ENCODE measurements at places on chromosomes 16 and 17.

GRCh38 chr16:35678-36305, 17.6 kb downstream of the POLR3K start:
- DNase-seq = no peak

DNA sequence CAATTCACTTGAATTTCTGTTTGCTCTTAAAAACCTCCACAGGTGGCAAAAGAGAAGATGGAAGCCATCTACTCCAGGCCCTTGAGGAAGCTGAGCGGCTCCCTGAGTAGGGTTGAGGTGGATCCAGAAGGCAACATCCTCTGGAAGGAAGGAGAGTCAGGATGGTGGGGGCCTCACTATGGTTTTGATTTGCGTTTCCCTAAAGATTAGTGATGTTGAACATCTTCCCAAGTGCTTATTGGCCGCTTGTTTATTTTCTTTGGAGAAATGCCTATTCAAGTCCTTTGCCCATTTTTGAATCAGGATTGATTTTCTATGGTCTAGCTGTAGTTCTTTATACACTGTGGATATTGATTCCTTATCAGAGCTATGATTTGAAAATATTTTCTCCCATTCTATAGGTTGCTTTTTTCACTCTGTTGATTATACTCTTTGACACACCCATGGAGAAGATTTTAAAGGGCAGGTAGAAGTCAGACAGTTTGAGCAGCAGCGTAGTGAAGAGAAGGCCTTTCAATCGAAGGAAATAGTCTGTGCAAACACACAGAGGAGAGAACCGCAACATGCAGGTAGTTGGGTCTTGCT, 58.6 kb downstream of the WSB1 start:
- DNase-seq = no peak

DNA sequence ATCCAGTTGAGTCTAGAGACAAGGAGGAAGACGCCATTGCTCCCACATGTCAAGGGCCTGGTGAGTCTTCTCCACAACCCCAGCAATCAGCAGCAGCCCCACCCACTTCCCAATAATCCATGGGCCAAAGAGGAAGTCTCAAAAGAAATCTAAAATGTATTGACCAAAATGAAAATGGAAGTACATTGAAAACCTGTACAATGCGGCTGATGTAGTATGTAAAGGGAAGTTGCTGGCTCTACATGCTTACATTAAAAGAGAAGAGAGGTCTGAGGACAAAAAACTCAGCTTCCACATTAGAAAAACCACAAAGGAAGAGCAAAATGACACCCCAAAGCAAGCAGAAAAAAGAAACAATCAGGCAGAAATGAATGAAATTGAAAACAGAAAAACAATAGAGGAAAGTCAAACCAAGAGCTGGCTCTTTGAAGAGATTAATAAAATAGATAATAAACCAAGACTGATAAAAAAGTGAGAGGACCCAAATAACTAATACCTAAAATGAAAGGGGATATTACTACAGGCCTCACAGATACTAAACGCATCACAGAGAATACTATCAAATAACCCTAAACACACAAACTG, 100.6 kb upstream of the METRNL start:
- DNase-seq = no peak

- no peak for DNase-seq
Measured at GRCh38 chr17:55576237-55576995, 65.2 kb upstream of the SMIM36 start.

DNA sequence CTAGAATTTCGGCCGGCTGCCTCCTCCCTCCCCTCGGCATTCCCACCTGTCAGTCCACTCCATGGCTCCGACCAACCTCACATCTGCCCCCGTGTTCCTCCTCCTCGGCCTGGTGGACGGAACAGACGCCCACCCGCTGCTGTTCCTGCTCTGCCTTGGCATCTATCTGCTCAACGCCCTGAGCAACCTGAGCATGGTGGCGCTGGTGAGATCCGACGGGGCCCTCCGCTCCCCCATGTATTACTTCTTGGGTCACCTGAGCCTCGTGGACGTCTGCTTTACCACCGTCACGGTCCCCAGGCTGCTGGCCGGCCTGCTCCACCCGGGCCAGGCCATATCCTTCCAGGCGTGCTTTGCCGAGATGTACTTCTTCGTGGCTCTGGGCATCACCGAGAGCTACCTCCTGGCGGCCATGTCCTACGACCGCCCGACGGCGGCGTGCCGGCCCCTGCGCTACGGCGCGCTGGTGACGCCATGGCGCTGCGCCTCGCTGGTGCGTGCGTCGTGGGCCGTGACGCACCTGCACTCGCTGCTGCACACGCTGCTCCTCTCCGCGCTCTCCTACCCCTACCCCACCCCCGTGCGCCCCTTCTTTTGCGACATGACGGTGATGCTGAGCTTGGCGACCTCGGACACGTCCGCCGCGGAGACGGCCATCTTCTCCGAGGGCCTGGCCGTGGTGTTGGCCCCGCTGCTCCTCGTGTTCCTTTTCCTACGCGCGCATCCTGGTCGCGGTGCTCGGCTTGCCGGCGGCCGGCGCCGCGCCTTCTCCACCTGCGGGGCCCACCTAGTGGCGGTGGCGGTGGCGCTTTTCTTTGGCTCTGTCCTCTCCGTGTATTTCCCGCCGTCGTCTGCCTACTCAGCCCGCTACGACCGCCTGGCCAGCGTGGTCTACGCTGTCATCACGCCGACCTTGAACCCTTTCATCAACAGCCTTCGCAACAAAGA, at the start of gene OR3A2:
OR3A2 (minus strand) TSS at position 440 of the 948 bp plus-strand sequence.
- no peak for DNase-seq

- DNase-seq = no peak
Measured at GRCh38 chr17:21160401-21160800, 33.6 kb downstream of the DHRS7B start.

DNA sequence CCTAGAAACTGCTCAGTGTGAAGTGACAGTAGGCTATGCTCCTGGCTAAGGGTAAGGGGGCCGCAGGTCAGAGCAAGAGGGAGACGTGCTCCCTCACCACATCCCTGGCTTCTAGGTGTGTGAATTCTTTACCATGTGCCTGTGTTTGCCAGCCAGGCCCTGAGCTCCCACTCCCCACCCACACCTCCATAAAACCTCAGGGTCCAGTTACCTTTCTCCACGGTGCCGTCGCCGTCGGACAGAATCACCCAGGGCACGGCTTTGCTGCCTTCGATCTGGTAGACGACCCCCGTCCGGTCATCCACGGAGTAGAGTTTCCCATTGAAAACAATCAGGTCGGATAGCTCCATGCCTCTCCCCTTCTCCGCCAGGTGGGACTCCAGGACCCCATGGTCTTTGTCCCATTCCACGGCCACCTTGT, 12.8 kb downstream of the CANT1 start:
- no peak for DNase-seq

GRCh38 chr17:79154446-79154845, 79.8 kb downstream of the ENGASE start:
- DNase-seq = no peak

- no peak for DNase-seq
Measured at GRCh38 chr16:58243528-58244004, 45.7 kb upstream of the CSNK2A2 start.

DNA sequence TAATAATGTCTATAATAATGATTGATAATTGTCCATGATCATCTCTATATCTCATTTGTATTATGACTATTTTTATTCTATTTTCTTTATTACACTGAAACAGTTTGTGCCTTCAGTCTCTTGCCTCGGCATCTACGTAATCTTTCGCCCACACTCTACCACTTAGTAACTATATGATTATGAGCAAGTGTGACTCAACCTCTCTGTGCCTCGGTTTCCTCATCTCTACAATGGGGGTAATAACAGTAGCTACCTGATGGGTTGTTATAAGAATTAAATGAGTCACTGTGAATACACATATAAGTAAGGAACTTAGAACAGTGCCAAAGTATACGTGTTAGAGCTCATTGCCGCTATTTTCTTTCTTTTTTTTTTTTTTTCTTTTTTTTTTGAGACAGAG, 3.7 kb upstream of the SLC16A11 start:
- no peak for DNase-seq

DNA sequence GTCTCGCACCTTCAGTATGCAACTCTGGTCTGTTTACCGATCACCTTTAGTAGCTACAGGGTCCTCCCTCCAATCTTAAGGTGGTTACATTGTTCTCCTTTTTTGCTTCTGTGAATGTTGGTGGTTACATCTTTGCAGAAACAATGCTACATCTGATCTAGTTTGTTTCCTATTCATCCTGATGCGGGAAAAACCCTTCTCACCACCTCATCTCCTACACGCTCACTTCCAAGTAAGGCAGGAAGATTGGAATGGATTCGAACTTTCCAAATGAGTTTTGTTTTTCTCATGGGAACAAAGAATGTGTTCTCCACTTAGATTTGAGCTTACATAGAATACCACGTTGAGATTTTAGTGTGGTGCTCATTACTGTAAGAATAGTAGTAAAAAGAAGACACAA, 14.5 kb downstream of the ZC3H18 start:
- DNase-seq = no peak

- no peak for DNase-seq
Measured at GRCh38 chr17:3972931-3973330, 8.7 kb upstream of the ATP2A3 start.

- DNase-seq = no peak
Measured at GRCh38 chr17:17391668-17392370, 85.0 kb upstream of the MED9 start.

DNA sequence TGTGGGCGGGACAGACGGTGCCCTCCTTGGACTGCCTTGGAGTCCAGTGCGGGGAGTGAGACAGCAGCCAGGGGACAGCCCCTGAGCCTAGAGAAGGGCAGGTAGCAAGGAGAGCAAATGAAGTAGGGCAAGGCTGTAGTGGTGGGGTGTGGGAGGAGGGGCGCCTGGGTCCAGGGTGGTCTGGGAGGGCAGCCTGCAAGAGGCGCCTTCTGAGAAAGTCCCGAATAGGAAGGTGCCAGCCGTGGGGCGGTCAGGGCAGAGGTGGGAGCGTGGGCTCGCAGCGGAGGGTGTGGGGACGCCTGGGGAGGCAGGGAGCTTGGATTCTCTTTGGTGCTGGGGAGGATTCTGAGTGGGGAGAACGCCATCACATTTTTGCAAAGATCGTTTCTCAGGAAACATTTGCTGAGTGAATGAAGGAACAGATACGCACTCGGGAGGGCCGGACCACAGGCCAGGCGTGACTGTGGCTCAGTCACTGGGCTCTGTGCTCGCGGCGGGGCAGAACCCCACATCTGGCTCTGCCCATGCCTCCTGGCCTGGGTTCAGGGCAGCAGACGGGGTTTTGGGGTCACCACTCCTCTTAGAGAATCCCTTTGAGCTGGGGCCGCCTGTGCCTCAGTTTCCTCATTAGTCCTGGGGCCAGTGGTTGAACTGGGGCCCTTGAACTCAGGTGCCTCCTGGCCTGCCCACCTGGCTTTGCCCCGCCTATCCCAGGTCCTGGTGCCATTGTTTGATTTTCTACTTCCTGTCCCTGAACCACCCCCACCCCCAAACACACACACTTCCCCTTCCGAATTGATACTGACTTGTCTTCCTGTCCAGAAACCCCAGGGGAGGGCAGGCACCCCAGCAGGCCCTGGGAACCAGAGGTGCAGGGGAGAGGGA, 4.2 kb downstream of the SNN start:
- no peak for DNase-seq

GRCh38 chr17:31842195-31843069, 16.6 kb downstream of the COPRS start:
- DNase-seq = peak; percentile 15

DNA sequence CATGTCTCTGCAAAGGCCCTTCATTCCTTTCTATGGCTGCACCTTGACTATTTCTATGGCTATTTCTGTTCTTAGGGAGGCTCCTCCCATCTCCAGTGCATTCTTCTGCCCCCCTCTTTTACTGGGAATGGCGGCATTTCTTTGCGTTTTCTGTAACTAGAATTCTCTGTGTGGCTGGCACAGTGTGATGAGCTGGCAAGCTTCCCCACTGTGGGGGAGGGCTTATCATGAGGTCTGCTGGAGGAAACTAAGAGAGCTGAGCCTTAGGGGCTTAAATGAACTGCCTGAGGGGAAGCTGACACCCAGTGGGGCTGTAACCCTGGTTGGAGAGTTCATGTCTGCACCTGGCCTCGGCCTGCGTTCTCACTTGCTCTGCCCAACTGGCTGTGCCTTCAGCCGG, 1.5 kb upstream of the CARD14 start:
- no peak for DNase-seq

- no peak for DNase-seq
Measured at GRCh38 chr17:31096106-31096436, 1.3 kb downstream of the NF1 start.

DNA sequence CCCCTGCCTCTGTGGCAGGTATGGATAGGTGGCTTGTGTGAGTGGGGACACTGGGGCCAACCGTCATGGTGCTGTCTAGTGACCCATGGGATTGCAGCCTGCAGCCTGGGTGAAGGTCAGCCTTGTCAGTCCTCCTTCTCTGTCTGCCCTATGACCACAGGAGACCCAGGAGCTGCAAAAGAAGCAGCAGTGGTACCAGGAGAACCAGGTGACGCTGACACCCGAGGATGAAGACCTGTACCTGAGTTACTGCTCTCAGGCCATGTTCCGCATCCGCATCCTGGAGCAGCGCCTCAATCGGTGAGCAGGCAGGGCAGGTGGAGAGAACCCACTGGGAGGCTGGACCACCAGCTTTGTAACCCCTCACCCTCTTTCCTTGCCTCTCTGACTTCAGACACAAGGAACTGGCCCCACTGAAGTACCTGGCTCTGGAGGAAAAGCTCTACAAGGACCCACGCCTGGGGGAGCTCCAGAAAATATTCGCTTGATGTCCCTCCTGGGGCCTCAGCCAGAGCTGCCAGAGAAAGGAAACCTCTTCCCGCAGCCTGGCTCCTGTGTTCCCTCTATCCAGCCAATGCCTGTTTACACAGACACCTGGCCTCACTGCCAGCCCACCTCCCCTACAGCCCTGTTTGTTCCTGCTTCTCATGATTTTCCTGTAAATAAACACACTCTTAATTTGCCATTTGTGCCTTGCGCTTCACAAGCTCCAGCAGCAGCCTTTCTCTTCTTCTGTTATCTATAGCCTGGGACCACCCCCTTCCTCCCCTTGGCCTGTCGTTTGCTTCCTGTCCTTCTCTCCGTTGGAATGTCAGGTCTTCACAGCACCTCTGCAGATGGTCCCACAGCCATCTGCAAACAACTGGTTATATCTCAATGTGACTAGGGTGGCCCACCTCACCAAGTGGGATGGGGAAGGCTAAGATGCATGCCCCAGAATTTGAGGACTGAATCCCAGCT, 4.5 kb upstream of the KATNB1 start:
- DNase-seq = no peak

- no peak for DNase-seq
Measured at GRCh38 chr17:73257516-73257915, 4.2 kb downstream of the CPSF4L start.

- no peak for DNase-seq
Measured at GRCh38 chr16:56275076-56275475, 83.8 kb downstream of the GNAO1 start.

GRCh38 chr16:49651996-49652395, 203.9 kb downstream of the ZNF423 start:
- no peak for DNase-seq

- no peak for DNase-seq
Measured at GRCh38 chr16:53080345-53081031, 25.7 kb downstream of the CHD9 start.

- no peak for DNase-seq
Measured at GRCh38 chr17:29682054-29682453, 59.3 kb upstream of the CORO6 start.

Measured in stimulated activated CD8-positive, alpha-beta memory T cell treated with anti-CD3 and anti-CD28 coated beads, Interleukin-15, amount 100 ng/mL, for 24 hours (primary cell).